ENCODE measurements at places on chromosomes 11 and 22.

GRCh38 chr11:20065406-20065805, 94.9 kb downstream of the DBX1 start:
- DNase-seq: no peak

GRCh38 chr11:9972989-9973388, 309.1 kb downstream of the SWAP70 start:
- peak; percentile 36 for DNase-seq

DNA sequence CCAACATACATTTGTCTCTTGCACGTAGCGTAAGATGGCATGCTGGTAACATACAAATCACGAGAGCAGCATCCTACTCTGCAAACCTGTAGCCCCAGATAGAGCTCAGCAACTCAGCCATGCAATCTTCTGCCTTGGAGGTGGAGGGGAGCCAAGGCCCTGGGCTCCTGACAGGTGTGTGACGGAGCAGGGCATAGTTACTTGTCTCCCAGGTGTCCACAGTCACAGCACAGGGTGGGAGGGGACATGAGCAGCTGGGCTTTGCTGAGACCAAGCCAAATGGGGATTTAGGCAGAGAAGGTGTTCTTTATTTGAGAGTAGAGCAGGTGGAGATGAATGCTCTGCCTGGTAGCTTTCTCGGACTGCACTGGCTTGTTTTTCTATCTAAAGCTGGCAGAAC, 111.7 kb downstream of the TEAD1 start:
- DNase-seq: no peak

- DNase-seq: no peak
Measured at GRCh38 chr11:123316003-123316402, 114.1 kb upstream of the GRAMD1B start.

DNA sequence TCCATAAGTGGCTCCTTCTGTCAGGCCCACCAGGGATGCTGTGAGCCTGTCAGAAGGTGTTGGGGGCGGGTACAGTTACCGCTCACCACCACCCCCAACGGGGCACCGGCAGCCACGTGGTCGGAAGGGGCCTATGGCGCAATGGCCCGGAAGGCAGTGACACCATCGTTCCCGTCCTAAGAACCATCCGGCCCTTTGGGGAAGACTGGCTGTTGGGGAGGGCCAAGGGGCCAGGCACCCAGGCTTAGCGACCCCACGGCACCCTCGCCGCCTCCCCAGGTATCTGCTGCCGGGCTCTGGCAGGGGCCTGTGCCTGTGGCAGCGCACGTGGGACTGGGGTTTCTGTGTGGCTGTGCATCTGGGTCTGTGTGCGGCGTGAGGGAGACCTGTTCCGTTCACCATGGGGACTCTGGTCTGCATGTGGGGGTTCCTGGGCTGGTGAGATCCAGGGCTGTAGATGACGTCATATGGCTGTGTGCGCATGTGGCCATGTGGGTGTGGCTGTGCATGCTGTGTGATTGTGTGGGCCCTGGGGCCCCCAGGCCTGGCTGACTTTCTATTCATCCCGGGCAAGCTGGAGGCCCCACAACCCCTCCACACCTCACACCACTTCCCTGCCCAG, 717 bp downstream of the OSM start:
- no peak for DNase-seq

DNA sequence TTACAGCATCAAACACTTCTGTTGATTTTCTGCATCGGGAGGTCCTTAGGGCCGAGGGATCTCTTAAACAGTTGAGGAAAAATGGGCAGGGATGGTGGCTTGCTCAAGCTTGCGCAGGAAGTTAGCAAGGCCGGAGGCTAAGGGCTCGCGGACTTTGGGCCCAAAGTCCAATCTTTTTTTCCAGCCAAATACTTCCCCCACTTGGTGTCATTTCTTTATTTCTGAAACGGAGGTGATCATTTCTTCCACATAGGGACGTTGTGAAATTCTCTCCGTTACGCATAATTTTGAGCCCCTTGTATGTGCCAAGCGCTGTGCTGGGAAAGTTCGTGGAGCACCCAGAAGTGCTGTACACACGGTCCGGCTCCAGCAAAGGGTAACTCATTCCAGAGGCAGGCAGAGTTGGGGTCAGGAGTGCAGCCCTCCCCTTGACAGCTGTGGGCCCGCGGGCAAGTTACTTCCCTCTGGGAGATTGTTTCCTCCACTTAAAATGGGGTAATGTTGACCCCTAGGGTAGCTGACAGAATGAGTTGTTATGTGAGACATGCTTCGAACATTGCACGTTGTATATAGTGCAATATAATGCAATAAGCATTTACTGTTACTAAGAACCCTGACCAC, 809 bp downstream of the MIEF1 start:
- no peak for DNase-seq

DNA sequence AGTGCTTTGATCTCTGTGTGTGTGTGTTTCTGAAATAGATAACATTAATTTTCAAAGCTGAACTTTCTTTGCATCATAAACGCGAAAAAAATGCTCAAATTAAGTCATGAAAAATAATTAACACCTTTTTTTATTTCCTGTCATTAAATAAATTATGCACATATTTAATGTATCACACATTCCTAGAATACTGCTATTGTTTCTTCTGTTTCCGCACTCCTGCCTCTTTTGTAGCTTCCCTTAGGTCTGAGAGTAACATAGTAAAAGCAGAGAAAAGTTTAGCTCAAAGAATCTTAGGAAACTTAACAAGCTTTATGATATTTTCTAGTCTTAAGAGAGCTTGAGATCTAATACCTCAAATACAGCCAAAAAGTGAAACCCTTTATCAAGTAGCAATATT, 504.2 kb downstream of the JRKL start:
- DNase-seq: no peak

- no peak for DNase-seq
Measured at GRCh38 chr22:50551160-50551752, 5.6 kb downstream of the KLHDC7B start.

- no peak for DNase-seq
Measured at GRCh38 chr11:124766156-124766555, 4.1 kb upstream of the ESAM start.

DNA sequence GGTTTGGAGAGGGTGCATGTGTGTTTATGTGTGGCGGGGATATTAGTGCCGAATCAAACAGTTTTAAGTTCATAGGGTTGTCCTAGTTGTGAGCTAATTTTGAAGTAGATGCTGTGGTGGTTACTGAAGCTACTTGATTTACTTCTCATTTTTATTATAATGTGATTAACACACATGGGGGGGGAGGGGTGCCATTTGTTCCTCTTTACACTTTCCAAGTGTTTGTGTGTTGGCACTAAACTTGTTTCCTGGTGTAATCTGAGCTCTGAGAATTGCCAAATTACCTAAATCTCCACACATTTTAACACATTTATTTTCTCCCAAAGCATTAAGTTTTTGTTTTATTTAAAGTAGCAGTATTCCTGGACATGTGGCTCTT, 60.1 kb downstream of the ZNRF3 start:
- no peak for DNase-seq

- no peak for DNase-seq
Measured at GRCh38 chr11:43694477-43694876, 13.9 kb downstream of the HSD17B12 start.

- no peak for DNase-seq
Measured at GRCh38 chr11:2409611-2410468, 9.3 kb downstream of the TSSC4 start.

DNA sequence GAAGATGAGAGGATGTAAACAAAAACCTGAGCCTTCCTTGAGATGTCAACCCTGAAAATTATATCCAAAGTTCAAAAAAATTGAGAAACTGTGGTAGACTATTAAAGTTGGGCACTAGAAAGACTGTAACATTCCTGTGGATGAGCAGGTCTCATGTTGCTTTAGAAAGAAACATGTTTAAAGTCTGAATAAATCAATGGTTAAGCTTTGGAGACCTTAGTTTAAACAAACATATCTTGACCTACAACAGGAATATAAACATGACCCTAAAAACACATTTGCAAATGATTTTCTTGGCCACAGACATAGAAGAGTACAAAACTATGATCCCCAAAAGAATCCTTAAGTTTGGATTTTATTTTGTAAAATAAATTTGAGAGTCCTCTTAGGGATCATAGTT, 38.1 kb upstream of the PCF11 start:
- no peak for DNase-seq

DNA sequence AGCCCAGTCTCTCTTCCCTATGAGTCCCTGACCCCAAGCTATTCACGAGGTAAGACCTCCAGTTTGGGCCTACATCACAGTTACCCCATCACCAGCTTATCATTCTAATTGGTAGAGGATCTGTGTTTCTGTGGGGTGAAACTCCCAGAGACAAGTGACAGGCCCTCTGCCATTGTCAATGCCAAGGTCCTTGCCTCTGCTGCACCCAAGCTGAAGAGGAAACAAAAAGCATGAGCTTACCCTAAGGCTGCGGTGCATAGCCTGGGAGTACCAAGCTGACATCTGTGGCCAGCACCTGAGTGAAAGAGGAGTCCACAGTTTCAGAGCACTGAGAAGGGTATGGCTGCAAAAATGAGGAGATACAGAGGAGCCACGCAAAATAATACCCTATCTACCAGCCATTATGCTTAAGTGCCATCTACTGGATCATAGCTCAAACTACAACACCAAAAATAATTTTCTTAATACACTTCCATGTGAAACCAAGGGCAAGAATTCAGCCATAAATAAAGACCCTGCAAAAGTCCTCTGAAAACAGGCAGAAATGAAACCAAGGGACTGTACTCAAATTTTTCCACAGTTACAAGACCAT, 62.3 kb upstream of the ANO5 start:
- peak; percentile 14 for DNase-seq

GRCh38 chr11:128046213-128046612, 541.1 kb downstream of the ETS1 start:
- no peak for DNase-seq

All from urothelium cell line (cell line).